ENCODE measurements at places on chromosomes 1 and 21. TPM values are rescaled to one million over a fixed set of nuclear protein-coding genes. Genes with fewer than 3 reads are reported as not detected.

PGBD5 gene
- 0.04 TPM for total RNA-seq

CR1L gene
- not detected for total RNA-seq

PTGS2 gene
- 1.1 TPM for total RNA-seq

TMEM69 gene
- total RNA-seq, result 41.3 TPM

VAMP4 gene
- total RNA-seq, result 7.0 TPM

PGLYRP3 gene
- not detected for total RNA-seq

VHLL gene
- total RNA-seq, result not detected

ARHGEF10L gene
- total RNA-seq, result not detected

RRP1 gene
- 92.9 TPM for total RNA-seq

WASF2 gene
- 110 TPM for total RNA-seq

SPRR2G gene
- total RNA-seq, result not detected

NKAIN1 gene
- not detected for total RNA-seq

MR1 gene
- total RNA-seq, result 13.3 TPM

DISC1 gene
- total RNA-seq, result 1.6 TPM

CEP85 gene
- total RNA-seq, result 33.6 TPM

TEX38 gene
- total RNA-seq, result not detected

OR2T11 gene
- not detected for total RNA-seq

CHI3L2 gene
- 2.6 TPM for total RNA-seq

UCHL5 gene
- total RNA-seq, result 112 TPM

SLC35F3 gene
- total RNA-seq, result 9.0 TPM

PEAR1 gene
- total RNA-seq, result 0.04 TPM

LRRC71 gene
- total RNA-seq, result not detected

MEX3A gene
- total RNA-seq, result 0.67 TPM

EDARADD gene
- 16.3 TPM for total RNA-seq

VSIG8 gene
- total RNA-seq, result not detected

LPAR3 gene
- total RNA-seq, result 0.84 TPM

GOLT1A gene
- not detected for total RNA-seq

RHOU gene
- total RNA-seq, result 0.19 TPM

AK2 gene
- total RNA-seq, result 384 TPM

AMY1C gene
- not detected for total RNA-seq

HHAT gene
- total RNA-seq, result 0.82 TPM

TEKT2 gene
- not detected for total RNA-seq

STYXL2 gene
- total RNA-seq, result not detected

TTC24 gene
- 10.7 TPM for total RNA-seq

C1orf159 gene
- 20.0 TPM for total RNA-seq

UCK2 gene
- 116 TPM for total RNA-seq

FCGR2B gene
- not detected for total RNA-seq

KCNA3 gene
- total RNA-seq, result 23.9 TPM

C4BPA gene
- total RNA-seq, result not detected

SELL gene
- 33.4 TPM for total RNA-seq

ST6GALNAC5 gene
- total RNA-seq, result not detected

CLDN8 gene
- not detected for total RNA-seq

PDE9A gene
- 2.2 TPM for total RNA-seq

RXRG gene
- total RNA-seq, result not detected

ARHGAP30 gene
- 149 TPM for total RNA-seq

KRTAP10-7 gene
- not detected for total RNA-seq

DLGAP3 gene
- total RNA-seq, result 0.80 TPM

FAM72D gene
- 12.0 TPM for total RNA-seq

ABCA4 gene
- total RNA-seq, result not detected

All from activated CD8-positive, alpha-beta memory T cell treated with anti-CD3 and anti-CD28 coated beads for 36 hours (primary cell).